ENCODE measurements at places on chromosomes 2 and 18.
A peak's percentile ranks its signal among the peaks of the same experiment; 100 is the strongest.

DNA sequence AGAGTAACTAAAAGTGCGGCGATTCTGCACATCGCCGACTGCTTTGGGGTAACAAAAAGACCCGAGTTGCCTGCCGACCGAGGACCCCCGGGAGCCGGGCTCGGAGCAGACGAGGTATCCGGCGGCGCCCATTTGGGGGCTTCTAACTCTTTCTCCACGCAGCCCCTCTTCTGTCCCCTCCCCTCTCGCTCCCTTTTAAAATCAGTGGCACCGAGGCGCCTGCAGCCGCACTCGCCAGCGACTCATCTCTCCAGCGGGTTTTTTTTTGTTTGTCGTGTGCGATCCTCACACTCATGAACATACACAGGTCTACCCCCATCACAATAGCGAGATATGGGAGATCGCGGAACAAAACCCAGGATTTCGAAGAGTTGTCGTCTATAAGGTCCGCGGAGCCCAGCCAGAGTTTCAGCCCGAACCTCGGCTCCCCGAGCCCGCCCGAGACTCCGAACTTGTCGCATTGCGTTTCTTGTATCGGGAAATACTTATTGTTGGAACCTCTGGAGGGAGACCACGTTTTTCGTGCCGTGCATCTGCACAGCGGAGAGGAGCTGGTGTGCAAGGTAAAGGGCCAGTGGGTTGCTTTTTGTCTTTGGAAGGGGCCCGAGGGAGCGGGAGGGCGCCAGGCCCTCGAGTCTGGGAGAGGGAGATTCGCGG lies 1.4 kb downstream of the TRIB2 start:
- H3K27me3 ChIP-seq, result no peaks in the 10 kb centered on the region
- DNase-seq, result peak; percentile 64
- 0 out of 2 replicates have a peak overlapping the region, but pooled peaks have one; percentile 17 for H3K27ac ChIP-seq
- H3K4me1 ChIP-seq, result peaks cover 16% of the 10 kb centered on the region
- no peaks in the 10 kb centered on the region for H3K36me3 ChIP-seq
- peak overlapping the region; percentile 78 for H3K4me3 ChIP-seq

GRCh38 chr18:48392268-48392667 lies 16.9 kb downstream of the ZBTB7C start:
- H3K36me3 ChIP-seq, result no peaks in the 10 kb centered on the region
- no peak overlapping the region for H3K4me3 ChIP-seq

DNA sequence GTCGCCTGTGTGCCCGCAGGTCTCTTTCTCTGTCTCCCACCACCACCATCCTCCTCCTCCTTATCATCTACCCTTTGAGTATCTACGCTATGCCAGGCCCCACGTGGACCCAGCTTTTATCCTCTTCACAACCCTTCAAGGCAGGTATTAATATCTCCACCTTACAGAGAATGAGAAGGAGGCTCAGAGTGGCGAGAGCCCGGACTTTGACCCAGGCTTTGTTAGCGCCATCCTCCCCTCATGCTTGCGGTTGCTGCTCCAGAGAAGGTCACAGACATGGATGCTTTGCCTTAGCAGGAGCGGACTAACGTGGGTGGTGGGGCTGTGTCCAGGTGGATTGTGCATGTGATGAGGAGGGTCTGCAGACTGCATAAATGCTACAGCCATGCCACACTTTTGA lies 119.8 kb downstream of the CELF4 start:
- H3K4me1 ChIP-seq, result peaks cover 20% of the 10 kb centered on the region
- H3K36me3 ChIP-seq, result no peaks in the 10 kb centered on the region
- H3K4me3 ChIP-seq, result no peak overlapping the region
- H3K27ac ChIP-seq, result no peak overlapping the region
- H3K27me3 ChIP-seq, result no peaks in the 10 kb centered on the region
- DNase-seq, result no peak

DNA sequence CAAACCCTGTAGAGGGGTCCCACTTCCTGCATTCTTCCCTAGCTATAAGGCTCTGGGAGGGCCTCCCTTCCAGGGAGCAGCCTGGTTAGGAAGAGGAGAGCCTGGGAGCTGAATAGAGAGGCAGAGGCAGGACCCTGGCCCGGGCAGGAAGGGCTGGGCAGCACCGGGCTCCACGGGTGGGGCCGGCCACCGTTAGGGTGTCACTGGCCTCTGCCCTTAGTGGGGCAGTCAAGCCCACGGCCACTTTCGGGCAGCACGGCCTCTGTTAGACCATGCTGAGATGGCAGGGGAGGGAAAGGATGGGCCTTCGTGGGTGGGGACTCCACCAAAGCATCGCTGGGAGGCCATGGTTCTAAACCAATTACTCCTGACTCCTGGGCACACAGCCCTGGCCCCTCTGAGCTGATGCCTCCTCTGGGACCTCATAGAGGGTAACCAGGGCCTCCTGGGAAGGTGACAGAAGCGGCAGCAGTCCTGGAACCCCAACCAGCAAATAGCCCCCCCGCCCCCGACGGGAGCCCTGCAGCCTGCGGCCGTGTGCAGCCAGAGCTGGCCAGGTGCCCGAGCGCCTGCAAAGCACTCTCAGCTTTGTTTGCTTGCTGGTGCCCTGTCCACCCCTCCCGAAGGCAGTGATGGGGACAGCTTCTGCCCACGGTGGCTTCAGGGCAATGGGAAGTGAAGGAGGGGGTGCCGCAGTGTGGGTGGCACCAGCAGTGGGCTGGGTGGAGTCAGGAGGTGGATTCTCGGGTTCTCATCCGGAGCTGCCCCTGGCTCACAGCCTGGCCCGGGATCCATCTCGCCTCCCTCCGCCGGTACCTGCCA lies 16.3 kb upstream of the HPCAL1 start:
- no peaks in the 10 kb centered on the region for H3K36me3 ChIP-seq
- DNase-seq, result no peak
- no peak overlapping the region for H3K4me3 ChIP-seq
- no peaks in the 10 kb centered on the region for H3K27me3 ChIP-seq

- no peaks in the 10 kb centered on the region for H3K36me3 ChIP-seq
- peaks cover 2% of the 10 kb centered on the region for H3K4me1 ChIP-seq
- no peak for DNase-seq
- no peak overlapping the region for H3K27ac ChIP-seq
Measured at GRCh38 chr2:53095227-53095626, 672.4 kb upstream of the CHAC2 start.

DNA sequence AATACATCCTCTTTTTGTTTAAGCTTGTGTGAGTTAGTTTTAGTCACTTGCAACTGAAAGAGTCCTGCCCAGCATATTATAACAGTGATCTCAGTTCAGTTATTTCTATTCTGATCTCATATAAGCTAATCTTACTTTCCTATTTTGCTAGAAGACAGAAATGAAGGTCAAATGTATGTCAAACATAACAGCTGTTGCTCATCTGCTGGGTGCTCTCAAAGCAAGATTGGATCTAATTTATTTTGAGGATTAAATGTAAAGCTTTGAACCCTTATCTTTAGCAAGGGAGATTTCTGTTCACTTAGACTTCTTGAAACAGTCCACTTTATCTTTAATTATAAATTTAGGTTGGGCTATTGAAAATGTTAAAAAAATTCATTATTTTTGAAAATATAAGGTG lies 31.2 kb downstream of the CRYGD start:
- no peaks in the 10 kb centered on the region for H3K27me3 ChIP-seq
- H3K27ac ChIP-seq, result no peak overlapping the region
- DNase-seq, result no peak
- H3K4me3 ChIP-seq, result no peak overlapping the region
- H3K36me3 ChIP-seq, result no peaks in the 10 kb centered on the region

GRCh38 chr2:18408638-18409037 lies 151.8 kb downstream of the RDH14 start:
- H3K4me1 ChIP-seq, result no peaks in the 10 kb centered on the region
- no peak overlapping the region for H3K27ac ChIP-seq
- H3K36me3 ChIP-seq, result no peaks in the 10 kb centered on the region

GRCh38 chr2:10236571-10237391 lies 65.9 kb upstream of the HPCAL1 start:
- no peaks in the 10 kb centered on the region for H3K36me3 ChIP-seq
- no peaks in the 10 kb centered on the region for H3K4me1 ChIP-seq
- H3K27me3 ChIP-seq, result no peaks in the 10 kb centered on the region
- no peak overlapping the region for H3K27ac ChIP-seq
- H3K4me3 ChIP-seq, result no peak overlapping the region

DNA sequence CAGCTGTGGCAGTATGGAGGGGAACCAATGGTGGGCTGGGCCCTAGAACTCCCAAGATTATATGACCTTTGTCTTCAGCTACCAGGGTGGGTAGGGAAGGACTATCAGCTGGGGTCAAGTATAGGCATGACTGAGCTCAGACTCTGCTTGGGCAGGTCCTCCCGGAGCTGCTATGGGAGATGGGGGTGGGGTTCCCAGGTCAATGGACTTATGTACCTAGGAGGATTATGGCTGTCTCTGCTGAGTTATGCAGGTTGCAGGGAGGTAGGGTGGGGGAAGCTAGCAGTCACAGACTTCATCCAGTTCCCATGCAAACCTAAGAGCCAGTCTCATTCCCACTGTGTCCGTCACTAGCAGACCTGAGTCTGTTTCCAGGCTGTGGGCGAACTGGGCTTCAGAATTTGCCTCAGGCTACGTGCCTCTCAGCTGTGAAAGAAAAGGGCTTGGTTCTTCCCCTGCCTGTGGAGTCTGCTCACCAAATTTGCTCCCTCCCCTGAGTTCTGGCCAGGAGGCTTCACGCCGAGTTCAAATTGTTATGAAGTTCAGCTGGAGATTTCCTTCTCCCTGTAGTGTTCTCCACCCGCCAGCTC lies 985.8 kb upstream of the NRXN1 start:
- no peak for DNase-seq
- H3K4me3 ChIP-seq, result no peak overlapping the region
- H3K27me3 ChIP-seq, result no peaks in the 10 kb centered on the region
